ENCODE measurements at places on chromosomes 12 and 14. TPM values are rescaled to one million over a fixed set of nuclear protein-coding genes. Genes with fewer than 3 reads are reported as not detected.

C12orf50 gene
- not detected for total RNA-seq

PXN gene
- 64.8 TPM for total RNA-seq

SERPINA6 gene
- not detected for total RNA-seq

ADAM20 gene
- total RNA-seq, result 0.26 TPM

FSCB gene
- not detected for total RNA-seq

FLVCR2 gene
- total RNA-seq, result 2.2 TPM

ACVRL1 gene
- 664 TPM for total RNA-seq

RIPK3 gene
- 3.9 TPM for total RNA-seq

GDF3 gene
- total RNA-seq, result not detected

HOTAIR gene
- not detected for total RNA-seq

RABGGTA gene
- 21.6 TPM for total RNA-seq

TAS2R13 gene
- total RNA-seq, result 0.73 TPM
